ENCODE measurements at places on chromosomes 16 and 17.
A peak's percentile ranks its signal among the peaks of the same experiment; 100 is the strongest.

GRCh38 chr16:79600638-79601091 is at the start of gene MAF:
TSS of gene MAF (minus strand) at chr16:79600737. CDS start at chr16:79599902, 835 bp downstream.
- DNase-seq = peak; percentile 60

DNA sequence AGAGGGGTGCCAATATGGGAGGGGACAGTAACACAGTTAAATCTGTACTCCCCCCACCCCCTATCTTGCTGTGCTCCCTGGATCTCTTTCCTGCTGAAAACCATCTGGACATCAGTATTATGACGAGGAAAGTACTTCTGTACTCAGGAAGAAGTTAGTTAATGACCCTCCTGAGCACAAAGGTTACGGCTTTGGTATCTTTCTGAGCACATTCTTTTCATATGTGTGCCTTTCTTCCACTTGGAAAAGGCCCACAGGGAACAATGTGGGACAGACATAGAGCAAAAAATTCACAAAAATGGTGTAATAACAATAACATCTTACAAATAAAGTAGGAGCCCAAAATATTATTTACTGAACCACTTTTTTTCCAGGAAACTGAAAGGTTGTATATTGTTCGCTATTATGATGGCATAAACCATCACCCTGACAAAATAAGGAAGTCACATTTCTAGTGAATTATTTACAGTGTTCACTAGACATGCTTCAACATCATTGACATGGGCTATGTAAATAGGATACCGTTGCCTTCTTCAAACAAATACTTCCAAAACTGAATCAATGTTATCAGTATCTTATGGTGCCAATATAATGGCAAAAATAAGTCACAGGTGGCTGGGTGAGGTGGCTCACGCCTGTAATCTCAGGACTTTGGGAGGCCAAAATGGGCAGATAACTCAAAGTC is 5.5 kb downstream of the WIPI1 start:
- no peak for DNase-seq

DNA sequence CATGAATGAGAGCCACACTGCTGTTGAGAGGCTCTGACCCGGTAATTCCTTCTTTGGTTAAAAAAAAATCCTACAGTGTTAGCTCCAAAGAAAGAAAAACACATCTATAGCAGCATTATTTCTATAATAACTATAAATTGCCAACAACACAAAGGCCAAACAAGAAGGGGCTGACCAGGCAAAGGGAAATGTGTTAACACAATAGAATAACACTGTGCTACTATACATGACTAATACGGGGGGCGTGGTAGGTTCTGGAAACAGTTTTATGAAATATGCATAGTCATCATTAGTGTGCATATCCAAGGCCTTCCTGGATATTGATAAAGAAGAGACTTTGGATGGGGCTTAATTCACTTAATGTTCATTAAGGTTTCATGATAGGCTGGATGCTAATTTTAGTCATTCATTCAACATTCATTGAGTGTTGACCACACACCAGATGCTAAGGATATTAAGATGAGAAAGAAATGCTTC is 50.0 kb upstream of the CCL1 start:
- no peak for DNase-seq

GRCh38 chr16:55052741-55053415 is 122.2 kb downstream of the IRX5 start:
- no peak for DNase-seq

- no peak for DNase-seq
These were observed 36.4 kb downstream of the AKAP1 start for GRCh38 chr17:57121308-57122042.

- no peak for DNase-seq
These were observed 45.0 kb upstream of the ZNF423 start for GRCh38 chr16:49900875-49901274.

DNA sequence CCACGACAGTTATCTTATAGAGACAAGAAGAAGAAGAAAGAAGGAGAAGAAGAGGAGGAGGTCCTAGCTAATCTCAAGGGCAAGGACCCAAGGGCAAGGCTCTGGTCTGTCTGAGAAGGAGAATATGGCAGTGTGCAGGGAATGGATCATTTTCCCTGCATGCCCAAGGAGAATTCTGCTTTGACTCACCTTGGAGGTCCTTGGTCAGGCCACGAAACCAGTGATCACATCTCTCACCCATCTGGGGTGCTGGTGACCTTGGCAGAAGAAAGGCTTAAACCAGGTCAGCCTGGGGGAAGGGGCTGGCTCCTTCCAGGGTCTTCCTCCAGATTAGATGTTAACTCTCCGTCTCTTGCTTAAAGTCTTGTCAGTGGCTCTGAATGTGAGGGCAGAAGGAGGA is 1.6 kb upstream of the FMNL1 start:
- DNase-seq = no peak

DNA sequence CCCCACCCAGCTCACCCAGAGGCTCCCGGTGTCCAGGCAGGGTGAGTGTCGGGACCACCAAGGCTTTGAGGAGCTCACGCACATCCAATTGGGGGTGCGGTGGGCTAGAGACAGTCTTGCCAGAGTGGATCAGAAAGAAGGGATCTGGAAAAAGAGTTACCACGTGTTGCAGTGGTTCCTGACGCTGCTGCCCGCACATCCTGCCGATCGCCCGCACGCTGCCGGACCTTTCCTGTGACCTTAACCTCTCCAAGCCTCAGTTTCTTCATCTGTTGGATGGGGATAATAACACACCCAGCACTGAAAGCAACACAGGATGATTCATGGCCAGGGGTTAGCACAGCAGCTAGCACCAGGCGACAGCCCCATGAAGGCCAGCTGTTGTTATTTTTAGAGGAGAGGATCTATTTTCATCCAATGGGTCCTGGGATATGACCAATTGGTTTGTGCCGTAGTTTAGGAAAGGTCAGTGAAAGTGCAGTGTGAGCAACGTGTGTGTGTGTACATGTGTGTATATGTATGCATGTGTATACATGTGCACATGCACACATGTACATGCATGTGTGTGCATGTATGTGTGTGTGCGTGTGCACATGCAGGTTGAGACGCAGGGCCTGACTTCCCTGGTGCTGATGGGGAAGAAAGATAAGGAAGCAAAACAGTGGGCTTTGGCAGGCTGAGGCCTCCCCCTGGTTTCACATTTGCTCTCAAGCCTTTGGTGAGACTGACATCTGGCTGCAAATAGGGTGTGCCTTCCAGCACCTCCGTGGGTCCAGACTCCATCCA is 2.5 kb downstream of the ITGAX start:
- DNase-seq = no peak

DNA sequence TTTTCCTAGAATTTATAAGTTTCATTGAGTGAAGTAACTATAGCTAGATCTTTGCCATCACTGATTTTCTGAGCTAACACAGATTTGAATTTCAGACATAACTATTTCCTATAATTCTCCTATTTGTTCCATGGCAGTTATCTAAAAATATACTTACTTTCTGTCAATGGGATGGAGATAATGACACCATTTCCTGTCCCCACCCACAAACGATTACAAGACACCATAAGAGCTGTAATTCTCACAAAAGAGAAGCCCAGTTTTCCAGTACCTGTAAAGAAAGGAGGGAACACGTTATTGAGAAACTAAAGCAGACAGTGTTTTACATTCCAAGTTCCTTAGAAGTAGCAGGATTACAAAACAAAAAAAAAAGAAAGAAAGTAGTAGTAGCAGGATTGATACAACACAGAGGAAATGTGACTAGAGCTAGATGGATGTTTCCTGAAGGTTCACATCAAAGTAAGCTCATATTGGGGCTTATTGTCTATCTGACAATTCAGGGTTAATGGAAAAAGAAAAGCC is 110.9 kb upstream of the TOB1 start:
- DNase-seq = no peak

- no peak for DNase-seq
These were observed 388 bp downstream of the OXLD1 start for GRCh38 chr17:81666092-81666341.

All from stimulated activated CD4-positive, alpha-beta T cell treated with anti-CD3 and anti-CD28 coated beads, Interleukin-1b, Interleukin-23, amount 100 ng/mL, for 24 hours (primary cell).